ENCODE measurements at places on chromosomes 4 and X.
A peak's percentile ranks its signal among the peaks of the same experiment; 100 is the strongest.

- DNase-seq: no peak
These were observed 83.4 kb upstream of the COX18 start for GRCh38 chr4:73152893-73153292.

DNA sequence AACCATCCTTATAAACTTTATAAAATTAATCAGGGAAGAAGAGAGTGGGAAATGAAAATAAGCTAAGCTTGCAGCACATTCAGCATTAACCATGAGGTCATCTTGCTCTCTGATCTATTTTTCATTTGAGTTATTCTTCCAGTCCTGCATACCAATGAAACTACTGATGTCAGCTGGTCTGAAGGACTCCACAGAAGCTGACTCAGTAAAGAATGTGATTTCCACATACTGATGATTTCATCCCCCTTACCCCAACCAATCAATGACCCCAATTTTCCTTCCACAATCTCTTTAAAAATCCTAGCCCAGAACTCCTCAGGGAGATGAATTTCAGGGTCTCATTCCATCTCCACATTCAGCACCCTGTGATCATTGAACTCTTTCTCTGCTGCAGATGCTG, 18.8 kb upstream of the DSPP start:
- DNase-seq: peak; percentile 81

DNA sequence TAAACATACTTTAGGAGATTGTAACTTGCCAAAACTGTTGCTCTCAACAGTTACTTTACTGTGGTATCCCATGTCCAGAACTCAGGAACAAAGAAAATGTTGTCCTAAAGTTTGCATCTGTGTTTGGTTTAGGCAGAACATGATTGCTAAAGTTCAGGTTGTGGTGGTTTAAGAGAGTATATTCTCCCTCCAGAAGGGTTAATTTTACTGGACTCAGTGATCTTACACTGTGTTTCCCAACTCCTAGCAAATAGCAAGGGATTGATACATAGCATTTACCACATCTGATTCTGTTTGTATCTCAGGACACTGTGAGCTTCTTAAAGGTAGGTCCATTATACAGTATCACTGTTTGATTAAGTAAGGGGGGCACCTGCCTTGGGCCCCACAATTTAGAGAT, 13.3 kb upstream of the DCK start:
- DNase-seq: no peak

DNA sequence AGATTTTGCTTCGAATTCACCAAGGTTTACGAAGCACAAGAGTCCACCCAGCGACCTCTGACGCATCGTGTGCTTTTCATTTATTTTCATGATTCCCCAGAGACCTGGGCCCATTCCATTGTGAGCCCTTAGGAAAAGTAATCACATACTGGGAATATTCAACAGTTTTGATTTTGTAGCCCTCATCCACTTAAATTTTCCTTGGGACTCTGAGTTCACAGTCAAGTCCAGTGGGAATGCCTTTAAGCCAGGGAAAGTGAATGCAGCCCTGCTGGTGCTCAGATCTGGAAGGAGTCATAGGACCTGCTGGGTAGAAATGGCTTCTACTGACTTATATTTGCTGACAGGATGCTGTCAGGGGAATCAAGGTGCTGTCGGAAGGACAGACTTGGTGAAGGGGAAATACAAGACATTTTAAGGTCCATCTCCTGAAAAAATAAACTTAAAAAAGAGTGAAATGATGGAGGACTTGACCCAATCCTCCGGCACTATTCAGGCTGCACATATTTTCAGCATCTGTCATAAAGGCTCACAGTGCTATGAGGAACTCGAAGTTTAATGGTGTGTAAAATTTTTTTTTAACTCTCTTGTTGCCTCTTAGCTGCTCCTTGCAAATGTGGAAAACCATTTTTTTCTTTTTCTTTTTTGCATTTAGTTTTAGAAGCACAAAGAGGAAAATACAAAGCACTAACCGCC, 204.9 kb downstream of the MID1 start:
- DNase-seq: peak; percentile 29

DNA sequence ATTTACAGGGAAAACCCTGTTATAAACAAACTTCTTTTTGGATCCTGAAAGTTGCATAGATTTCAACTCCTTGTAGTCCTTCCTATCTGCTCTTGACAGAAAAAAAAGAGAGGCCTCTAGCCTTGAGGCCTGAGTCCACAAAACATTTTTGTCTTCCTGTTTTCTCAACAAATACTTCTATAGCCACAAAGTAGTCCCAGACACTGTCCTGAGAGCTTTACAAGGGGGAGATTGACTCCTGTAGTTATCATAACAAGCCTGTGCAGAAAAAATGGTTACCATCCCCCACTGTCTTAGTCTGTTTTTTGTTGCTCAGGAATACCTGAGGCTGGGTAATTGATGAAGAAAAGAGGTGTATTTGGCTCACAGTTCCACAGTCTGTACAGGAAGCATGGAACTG, 35.2 kb downstream of the PCDH7 start:
- no peak for DNase-seq

DNA sequence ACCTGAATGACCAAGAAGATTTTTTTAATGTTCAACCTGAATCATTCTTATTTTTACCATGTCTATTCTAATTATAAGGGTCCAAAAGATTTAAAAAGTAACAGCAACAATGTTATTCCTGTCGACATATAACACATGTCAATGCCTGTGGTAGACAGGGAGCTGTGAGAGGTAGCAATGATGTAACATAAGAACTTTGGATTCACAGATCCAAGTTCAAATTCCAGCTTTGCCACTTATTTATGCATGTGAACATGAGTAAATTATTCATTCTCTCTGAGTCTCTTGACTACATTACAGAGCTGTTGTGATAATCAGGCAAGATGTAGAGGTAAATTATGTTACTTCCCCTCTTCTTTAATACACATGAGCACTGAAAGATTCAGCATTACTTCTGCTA, 54.5 kb downstream of the KLHL8 start:
- no peak for DNase-seq

- DNase-seq: no peak
These were observed 72.9 kb upstream of the ENOX2 start for GRCh38 chrX:130975947-130976346.

- no peak for DNase-seq
These were observed 59.5 kb upstream of the PPP2R3B start for GRCh38 chrX:446245-446644.

DNA sequence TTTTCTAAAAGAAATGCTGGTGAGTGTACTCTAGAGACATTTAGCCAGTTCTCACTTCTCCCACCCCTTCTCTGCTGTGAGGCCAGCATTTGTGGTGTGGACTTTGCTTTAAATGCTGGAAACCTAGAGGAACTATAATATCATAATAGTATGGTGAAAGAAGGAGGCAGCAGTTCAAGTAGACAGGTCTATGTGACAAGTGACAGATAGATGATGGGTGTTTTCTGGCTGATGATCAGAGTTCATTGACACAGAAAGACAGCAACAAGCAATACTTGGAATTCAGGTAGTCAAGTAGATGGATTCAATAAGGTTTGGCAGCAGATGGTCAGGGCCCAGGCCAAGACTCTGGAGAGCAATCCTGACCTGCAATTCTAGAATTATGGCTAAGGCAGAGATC, 317.5 kb downstream of the PCDH7 start:
- DNase-seq: no peak

DNA sequence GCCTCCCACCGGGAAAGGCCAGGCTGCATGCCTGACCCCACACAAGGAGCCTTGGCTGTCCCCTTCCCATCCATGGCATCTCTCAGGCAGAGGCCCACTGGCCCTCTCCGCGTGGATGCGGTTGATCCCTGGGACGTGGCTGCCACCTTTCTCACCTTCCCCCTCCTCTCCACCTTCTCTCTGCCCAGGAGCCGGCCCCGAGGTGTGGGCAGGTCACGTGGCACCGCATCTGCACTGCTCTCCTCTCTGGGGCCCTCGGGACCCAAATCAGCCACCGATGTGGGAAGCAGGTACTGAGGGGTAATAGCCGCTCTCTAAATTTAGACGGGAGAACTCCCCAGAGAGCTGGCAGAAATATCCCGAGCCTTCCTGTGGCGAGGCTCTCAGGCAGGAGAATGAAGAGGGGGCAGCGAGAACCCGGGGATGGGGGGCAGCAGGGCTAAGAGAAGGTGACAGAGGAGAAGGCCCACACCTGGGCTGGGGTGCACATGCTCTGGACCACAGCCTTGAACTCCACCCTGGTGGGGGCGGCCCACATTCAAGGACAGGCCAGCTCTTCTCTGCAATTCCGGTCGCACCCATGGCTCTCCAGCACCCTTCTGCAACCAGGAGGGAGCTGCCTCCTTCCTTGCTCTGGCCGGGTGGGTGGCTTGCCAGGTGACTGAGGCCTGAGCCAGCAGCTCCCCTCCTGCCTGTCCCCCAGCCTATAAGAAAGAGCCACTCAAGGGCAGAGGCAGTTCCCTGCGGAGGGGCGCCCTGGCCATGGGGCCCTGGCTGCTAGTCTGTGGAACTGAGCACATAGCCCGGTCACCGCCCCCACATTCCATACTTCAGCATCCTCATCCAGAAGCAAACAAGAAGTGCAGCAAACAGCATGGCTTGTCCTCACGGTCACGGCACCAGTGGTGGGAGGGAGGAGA, 9.6 kb upstream of the DUSP9 start:
- DNase-seq: no peak

DNA sequence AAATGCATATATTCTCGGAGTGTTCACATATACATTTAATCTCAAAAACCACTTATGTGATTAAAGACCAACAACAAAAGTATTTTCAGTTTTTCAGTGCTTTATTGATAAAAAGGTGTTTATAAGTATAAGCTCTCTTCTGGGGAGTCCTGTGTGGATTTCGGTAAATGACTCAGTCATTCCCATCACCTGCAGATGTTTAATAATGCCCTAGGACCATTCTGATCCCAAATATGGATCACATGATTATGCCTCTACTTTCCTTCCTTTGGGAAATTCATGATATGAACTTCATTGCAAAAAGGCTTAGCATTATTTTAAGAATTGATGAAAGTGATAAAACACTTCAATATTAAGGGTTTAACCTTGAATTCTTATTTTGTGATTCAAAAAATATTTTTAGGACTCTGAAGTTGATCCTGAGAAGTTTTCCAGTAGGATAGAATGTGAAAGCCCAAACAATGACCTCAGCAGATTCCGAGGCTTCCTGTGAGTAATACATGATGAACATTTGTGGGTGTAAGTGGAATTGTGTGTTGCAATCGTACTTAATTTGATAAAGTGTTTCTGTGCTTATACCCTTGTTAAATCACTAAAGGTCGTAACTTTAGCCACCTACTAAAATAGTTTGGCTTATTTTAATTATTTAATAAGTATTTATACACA, 40.2 kb downstream of the ATP10D start:
- peak; percentile 91 for DNase-seq

- no peak for DNase-seq
These were observed 169.4 kb downstream of the MGST2 start for GRCh38 chr4:139834981-139835391.

Measured in GM04503 (cell line).